Heart right ventricle (tissue), 16 donors: ENCODE measurements at places on chromosomes 7 and 10. TPM values are rescaled to one million over a fixed set of nuclear protein-coding genes. Genes with fewer than 3 reads are reported as not detected.

GRID2IP gene
- total RNA-seq, result not detected

DEPP1 gene
- 10.0 TPM for total RNA-seq

DCLRE1C gene
- 2.9 TPM for total RNA-seq

COX19 gene
- total RNA-seq, result 5.5 TPM

- H3K4me1 ChIP-seq, result no peaks in the 10 kb centered on the region
- no peak overlapping the region for H3K4me3 ChIP-seq
- no peaks in the 10 kb centered on the region for H3K27me3 ChIP-seq
- DNase-seq, result no peak
These were observed 32.0 kb downstream of the GRID1 start for GRCh38 chr10:86334488-86335085.

GRCh38 chr10:60237977-60238758 is 151.5 kb downstream of the ANK3 start:
- no peaks in the 10 kb centered on the region for H3K4me1 ChIP-seq
- peak; percentile 22 for DNase-seq
- peak overlapping the region; percentile 19 for H3K4me3 ChIP-seq
- H3K36me3 ChIP-seq, result no peaks in the 10 kb centered on the region

DNA sequence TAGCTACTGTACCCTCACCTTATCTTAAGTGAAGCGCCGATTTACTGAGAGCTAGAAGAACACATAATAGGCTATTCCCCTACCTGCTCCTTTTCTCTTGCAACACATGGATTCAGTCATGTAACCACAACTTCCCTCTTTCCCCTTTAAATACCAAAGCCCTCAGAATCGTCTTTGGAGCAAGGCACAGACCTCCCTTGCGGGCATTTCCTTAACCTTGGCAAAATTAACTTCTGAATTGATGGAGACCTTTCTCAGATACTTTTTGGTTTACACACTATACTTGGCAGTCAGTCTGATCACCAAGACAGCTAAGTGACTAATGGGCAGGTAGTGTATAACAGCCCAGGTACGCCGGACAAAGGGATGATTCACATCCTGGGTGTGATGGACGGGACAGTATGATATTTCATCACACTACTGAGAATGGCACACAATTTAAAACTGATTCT is 72.7 kb upstream of the SEC61G start:
- peaks cover 3% of the 10 kb centered on the region for H3K4me1 ChIP-seq
- no peaks in the 10 kb centered on the region for H3K27me3 ChIP-seq
- H3K27ac ChIP-seq, result no peak overlapping the region
- H3K36me3 ChIP-seq, result no peaks in the 10 kb centered on the region

DNA sequence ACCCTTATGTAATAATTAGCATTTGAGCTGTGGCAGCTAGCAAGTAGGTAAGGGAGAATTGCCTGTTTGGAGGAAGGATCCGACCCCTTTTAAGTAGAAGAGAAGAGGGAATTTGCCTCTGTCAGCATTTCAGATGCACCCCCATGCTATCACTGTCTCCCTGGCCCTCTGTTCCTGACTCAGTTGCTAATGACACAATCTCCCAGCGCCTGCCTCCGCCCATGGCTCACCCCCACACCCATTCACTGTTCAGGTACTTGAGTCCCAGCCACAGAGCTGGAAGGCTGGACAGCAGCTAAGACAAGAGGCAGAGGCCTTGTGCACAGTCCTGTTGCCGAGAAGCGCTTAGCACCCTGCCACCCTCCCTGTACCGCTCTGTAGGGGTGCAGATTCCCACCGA is 512.3 kb upstream of the GALNT17 start:
- H3K4me3 ChIP-seq, result no peak overlapping the region
- no peaks in the 10 kb centered on the region for H3K36me3 ChIP-seq
- no peak for DNase-seq
- no peaks in the 10 kb centered on the region for H3K27me3 ChIP-seq
- H3K27ac ChIP-seq, result no peak overlapping the region

- H3K27me3 ChIP-seq, result no peaks in the 10 kb centered on the region
- H3K36me3 ChIP-seq, result no peaks in the 10 kb centered on the region
- H3K27ac ChIP-seq, result no peak overlapping the region
- DNase-seq, result no peak
These were observed 524.4 kb downstream of the NEBL start for GRCh38 chr10:20372748-20373147.

GRCh38 chr7:28246921-28247461 is 66.4 kb upstream of the JAZF1 start:
- no peak for DNase-seq
- no peaks in the 10 kb centered on the region for H3K4me1 ChIP-seq
- no peak overlapping the region for H3K4me3 ChIP-seq
- H3K27ac ChIP-seq, result no peak overlapping the region

DNA sequence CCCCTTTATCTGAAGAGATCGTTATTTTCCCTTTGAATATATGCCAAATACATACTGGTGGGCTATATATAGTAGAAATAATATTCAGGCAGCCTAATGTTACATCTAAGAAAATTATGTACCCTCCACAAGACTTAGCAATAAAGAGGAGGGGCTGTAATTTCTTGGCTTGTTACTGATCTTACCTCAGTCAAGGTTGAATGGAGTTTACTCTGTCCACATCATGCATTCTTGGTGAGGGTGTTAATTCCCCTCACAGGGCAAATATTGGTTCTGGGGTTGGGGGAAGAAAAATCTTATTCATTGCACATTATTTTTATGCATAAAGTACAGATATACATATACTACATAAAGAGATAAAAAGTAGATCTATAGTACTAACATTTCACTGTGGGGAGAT is 145.8 kb upstream of the ANK3 start:
- no peak overlapping the region for H3K27ac ChIP-seq
- H3K4me3 ChIP-seq, result no peak overlapping the region

- H3K27me3 ChIP-seq, result no peaks in the 10 kb centered on the region
- H3K36me3 ChIP-seq, result no peaks in the 10 kb centered on the region
- no peak for DNase-seq
- peaks cover 21% of the 10 kb centered on the region for H3K4me1 ChIP-seq
- no peak overlapping the region for H3K4me3 ChIP-seq
These were observed 110.9 kb downstream of the ADCY1 start for GRCh38 chr7:45684910-45685618.

- H3K27me3 ChIP-seq, result peaks cover 35% of the 10 kb centered on the region
- H3K36me3 ChIP-seq, result no peaks in the 10 kb centered on the region
- no peak overlapping the region for H3K27ac ChIP-seq
These were observed 22.4 kb upstream of the MNX1 start for GRCh38 chr7:157032644-157033482.
